ENCODE measurements at places on chromosomes 12 and 14.

GRCh38 chr14:23168246-23168645 lies 15.2 kb downstream of the SLC7A8 start:
- no peak for DNase-seq

DNA sequence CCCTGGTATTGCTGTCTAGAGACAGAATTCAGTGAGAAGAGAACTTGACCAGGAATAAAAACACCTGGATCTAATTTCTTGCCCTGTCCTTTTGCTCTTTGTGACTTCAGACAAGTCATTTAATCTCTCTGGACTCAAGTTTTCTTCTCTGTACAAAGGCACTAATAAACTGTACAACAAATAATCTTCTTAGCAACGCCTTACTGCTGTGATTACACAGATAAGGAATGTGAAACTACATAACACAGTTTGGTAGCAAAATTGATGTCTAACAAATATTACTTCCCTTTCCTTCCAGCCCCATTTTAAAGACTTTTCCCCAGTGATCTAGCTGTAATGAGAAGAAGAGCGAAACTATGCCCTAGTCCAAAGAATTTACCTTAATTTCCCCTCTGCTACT lies 69.3 kb downstream of the BCAT1 start:
- no peak for DNase-seq

GRCh38 chr14:33762161-33762851 lies 188.6 kb downstream of the EGLN3 start:
- DNase-seq = no peak

- no peak for DNase-seq
These were observed 5.1 kb upstream of the PAPLN start for GRCh38 chr14:73231981-73232851.

- DNase-seq = no peak
These were observed 1772.0 kb upstream of the FLRT2 start for GRCh38 chr14:83757916-83758315.

DNA sequence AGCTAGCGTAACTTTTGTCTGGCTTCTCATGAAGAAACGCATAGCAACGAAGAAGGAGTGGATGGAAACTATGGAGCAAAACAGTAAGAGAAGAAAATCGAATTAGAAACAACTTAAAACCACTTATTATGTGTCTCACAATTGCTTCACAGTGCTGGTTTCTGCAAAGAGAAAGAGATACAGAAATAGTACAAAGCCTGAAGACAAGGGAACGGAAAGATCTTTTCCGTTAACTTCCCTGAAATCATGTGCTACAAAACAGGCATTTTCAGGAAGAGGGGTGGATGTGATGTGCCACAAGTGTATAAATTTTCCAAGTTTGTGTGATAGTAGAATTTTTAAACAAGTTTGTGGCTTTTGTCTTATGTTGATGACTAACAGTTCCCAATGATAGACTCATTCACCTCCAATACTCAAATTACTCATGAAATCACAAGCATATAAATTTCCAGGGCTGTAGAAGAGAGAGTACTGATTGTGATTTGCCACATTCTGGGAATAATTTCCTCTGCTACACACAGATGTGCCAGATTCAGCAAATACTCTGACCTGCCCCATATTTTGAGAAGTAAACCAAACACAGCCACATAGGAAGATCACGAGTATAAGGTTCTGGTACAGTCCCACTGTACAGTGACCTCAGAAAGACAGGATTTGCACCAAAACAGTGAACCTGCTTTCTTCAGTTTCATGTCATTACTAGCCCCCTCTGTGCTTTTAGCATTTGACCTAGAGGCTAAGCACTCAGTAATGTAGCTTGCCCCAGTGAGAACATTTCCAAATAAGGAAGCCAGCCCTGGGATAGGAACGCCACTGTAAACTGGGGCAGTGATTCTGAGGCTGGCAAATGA lies 41.4 kb upstream of the PPFIA2 start:
- no peak for DNase-seq

DNA sequence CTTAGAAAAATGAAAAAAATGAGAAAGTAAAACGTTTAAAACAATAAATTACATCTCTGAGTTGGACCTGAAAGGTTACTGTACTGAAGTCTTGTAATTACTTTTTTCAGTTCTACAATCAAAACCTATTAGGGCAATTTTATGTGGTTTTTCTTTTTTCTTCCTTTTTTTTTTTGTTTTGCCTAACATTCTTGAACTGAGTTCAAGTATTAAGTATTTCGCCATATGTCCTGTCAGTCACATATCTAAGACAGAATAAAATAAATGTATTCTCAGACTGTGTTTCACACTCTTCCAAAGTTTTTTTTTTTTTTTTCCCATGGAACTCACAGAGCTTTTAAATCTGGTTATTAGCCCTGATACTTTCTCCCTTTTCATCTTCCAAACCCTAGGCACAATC lies 172.0 kb downstream of the BCAT1 start:
- no peak for DNase-seq

DNA sequence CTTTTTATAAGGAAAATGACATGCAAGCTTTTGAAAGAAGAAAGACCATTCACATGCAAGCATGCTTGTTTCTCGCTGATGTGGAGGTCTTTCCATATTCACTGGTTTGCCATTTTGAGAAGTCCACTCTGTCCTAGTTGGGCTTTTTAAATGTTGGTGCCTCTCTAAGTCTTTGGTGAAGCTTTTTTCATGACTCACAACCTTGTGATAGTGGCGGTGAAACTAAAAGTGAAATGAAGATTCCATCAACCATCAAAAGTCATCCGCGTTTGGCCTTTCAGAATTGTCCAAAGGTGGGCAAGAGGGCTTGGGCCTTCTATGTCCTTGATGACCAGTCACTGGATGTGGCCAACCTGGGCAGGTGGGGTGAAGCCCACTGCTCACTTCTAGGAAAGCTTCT lies 4.3 kb downstream of the LRRC74A start:
- no peak for DNase-seq

DNA sequence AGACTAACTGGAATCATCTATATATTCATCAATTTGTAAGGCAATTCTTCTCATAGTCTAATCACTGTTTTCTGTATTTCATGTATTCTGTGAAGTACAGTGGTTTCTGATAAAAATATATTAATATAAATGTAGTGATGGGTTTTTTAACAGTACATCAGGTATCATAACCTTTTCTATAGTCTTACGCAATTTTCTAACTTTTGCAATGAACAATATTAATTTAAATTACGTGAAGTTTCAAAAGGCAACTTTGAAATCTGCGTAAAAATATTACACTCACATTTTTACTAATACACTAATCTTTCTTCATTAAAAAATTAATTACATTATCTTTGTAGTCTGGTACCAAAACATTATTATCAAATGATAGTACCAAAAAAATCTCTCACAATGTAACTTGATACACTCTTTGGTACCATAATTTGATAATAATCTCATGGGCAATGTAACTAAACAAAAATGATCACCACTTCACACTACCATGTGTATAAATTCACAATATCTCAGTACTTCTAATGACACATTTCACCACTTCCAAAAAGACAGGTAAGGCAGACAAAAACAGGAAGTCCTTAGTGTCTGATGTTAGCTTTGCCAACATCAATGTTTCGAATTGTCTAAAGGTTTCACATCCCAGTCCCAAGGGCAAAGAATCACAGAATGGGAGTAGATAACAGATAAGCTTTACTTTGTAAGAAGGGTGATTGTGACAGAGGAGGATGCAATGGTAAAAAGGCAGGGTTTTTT lies 8.7 kb downstream of the DNAI7 start:
- DNase-seq = no peak

DNA sequence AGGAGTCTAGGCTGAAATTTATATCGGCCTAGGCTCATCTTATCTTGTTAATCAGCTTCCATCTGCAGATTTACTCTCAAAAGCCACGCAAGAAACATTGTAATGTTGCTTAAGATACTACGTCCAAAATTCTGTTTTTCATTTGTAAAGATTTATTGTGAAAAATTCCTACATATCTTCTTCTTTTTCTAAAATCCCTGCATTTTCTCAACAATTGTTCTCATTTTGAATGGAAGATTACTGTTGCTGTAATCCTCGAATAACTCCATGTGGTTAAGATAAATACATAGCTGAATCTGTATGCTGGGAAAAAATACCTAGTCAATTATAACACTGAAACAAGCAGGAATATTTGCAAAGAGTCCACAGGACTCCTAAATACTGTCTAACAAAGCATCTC lies 15.6 kb downstream of the INSM2 start:
- DNase-seq = no peak

DNA sequence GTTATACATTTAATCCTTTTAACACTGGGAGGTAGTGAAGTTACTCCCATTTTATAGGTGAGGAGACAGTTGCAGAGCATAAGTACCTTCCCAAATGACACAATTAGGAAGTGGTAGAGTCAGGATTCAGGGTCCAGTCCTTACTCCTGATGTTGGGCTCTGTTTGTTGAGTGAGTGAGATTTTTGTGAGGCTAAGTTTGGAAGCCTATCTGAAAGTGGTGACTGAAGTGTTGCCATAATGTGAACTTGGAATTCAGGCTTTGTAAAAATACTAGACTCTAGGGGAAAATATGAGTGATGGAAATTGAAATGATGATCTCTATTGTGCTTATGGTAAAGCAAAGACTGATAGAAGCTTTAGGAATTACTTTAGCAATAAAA lies 2.2 kb downstream of the NUDT4 start:
- no peak for DNase-seq

DNA sequence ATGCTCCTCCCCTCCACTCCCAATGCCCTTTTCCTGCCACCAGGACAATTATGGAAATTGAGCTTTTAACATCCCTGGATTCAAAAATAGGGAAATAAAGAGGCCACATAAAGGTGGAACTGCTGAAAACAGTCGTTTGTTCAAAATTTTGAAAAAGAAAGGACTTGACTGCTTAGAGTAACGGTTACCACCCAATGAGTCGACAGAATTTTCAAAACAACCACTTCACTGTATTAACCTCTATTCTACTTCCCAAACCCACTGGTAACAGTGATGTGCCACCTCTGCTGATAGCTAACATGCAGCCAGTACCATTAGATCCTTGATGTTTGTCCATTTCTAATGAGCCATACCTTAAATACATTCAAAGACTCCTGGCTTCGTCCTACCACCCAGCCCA lies 4.9 kb downstream of the ST8SIA1 start:
- DNase-seq = no peak

GRCh38 chr12:41287500-41288141 lies 99.5 kb downstream of the PDZRN4 start:
- DNase-seq = no peak

- no peak for DNase-seq
These were observed 135.0 kb upstream of the AMIGO2 start for GRCh38 chr12:47214771-47215170.

DNA sequence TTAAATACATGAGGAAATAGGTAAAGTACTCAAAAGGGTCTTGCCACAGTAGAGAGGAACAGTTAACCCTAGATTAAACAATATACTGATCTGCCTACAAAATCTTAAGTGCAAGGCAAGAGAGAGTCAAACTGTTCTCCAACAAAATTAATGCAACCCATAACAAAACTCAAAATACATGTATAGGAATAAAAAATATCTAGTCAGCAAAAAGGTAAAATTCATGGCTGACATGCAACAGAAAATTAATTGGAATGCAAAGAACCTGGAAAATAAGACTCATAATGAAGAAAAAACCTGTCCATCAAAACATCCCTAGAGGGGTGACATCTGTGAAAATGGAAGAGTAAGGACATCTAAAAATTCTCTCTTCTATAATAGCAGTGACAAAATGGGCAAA lies 173.6 kb downstream of the ADAMTS20 start:
- DNase-seq = no peak
